ENCODE measurements at places on chromosomes 4 and X. TPM values are rescaled to one million over a fixed set of nuclear protein-coding genes. Genes with fewer than 3 reads are reported as not detected.

Gene FAM133A
- 0.36 TPM for total RNA-seq

Gene GLRB
- total RNA-seq, result 16.9 TPM

Gene INTS6L
- 9.9 TPM for total RNA-seq

Gene TMEM175
- 20.9 TPM for total RNA-seq

Gene RAB40AL
- total RNA-seq, result not detected

Gene GLUD2
- total RNA-seq, result 1.4 TPM

Gene RCHY1
- 49.0 TPM for total RNA-seq

Gene CLDN34
- total RNA-seq, result not detected

Gene MAGEA1
- total RNA-seq, result not detected

Gene HSFX3
- total RNA-seq, result not detected

Gene PRDM8
- 0.63 TPM for total RNA-seq

Gene FOXR2
- not detected for total RNA-seq

Gene ABCB7
- 26.4 TPM for total RNA-seq

Gene DGAT2L6
- not detected for total RNA-seq

Gene IL1RAPL2
- 0.31 TPM for total RNA-seq

Gene PLAC8
- total RNA-seq, result 2.8 TPM

Gene TENT5D
- not detected for total RNA-seq

Gene ADH6
- total RNA-seq, result not detected

Gene GLOD5
- not detected for total RNA-seq

Gene DDIT4L
- 1.5 TPM for total RNA-seq

Gene TECRL
- 828 TPM for total RNA-seq

Gene MAMLD1
- total RNA-seq, result 2.3 TPM

Gene PLXNB3
- total RNA-seq, result 10.9 TPM

Gene GAGE12H
- total RNA-seq, result not detected

Gene PRKG2
- total RNA-seq, result 8.6 TPM

- no peak for DNase-seq
Measured at GRCh38 chr4:17476853-17477252, 35.0 kb downstream of the QDPR start.

- no peak for DNase-seq
Measured at GRCh38 chr4:95021099-95021498, 263.3 kb downstream of the BMPR1B start.

DNA sequence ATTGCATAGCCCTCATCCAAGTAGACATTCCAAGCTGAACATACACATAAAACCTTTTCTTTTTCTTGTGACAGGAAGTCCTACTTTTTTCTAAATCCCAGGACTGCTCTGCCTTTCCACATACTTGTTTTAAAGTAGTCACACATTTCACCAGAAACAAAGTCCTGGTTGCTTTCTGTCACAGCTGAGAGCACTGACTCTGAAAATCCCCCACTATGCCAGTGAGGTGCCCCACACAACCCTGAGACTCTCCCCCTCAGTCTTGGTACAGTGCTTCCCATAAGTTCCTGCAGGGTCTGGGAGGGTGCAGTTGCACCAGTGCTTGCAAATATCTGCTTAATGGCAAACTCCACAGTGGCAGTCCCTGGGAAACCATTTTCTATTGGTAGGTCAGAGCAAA, 84.2 kb downstream of the DCHS2 start:
- DNase-seq, result no peak

- no peak for DNase-seq
Measured at GRCh38 chr4:134632056-134632455, 430.5 kb upstream of the PABPC4L start.

DNA sequence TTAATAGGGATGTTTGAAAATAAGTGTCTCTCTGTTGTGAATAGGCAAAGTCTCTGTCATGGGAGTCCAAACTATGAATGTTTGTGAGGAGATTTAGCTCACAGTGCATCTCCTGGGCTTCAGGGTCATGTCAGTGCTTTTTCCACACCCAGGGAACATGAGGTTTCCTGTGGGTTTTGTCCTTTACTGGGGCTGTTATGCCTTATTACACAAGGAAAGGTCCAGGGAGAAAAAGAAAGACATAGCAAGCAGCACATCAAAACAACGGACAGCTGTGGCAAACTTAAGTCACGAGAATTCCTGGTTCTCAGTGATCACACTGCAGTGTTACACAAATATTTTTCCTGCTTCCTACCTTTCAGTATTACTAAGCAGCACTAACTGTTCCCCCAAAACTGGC, 99.4 kb downstream of the MBNL3 start:
- DNase-seq, result no peak

GRCh38 chrX:40006106-40007017, 91.4 kb downstream of the BCOR start:
- DNase-seq, result peak; percentile 88

DNA sequence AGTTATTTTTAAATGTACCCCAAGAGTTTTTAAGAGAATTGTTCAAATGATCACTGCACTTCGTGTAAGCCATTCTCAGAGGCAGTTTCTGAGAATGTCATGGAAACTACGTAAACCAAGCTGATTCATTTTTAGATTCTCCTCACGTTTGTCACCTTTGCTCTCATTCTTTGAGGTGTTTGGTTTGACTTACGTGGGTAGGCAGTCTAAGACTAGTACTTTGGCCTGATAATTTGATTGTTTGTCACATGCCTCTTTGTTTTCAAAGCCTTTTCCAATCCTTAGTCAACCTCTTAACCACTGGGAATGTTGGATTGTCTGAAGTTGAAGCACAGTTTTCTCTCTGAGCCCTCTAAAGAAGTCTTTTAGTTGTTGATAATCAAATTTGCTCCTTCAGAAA, 10.5 kb downstream of the SEPTIN11 start:
- DNase-seq, result no peak

DNA sequence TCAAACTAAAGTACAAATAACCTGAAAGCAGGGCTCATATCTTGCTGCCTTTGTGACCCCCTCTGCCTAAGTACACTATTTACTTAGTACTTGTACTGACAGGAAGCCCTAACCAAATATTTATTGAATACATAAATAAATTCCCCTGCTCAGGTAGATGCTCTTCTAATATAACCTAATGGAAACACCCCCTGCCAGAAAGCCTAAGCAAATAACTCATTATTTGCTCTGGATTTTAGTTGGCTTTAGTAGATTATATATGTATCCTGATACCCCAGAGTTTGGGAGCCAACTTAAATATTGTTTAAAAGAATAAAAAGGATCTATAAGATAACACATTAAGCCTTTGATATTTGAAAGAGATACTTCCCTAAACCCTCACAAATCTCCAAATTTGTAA, 318.2 kb downstream of the PPP1R2C start:
- DNase-seq, result no peak

GRCh38 chr4:120672076-120672475, 250.4 kb downstream of the PRDM5 start:
- DNase-seq, result no peak

- DNase-seq, result no peak
Measured at GRCh38 chrX:115503099-115503498, 57.9 kb upstream of the PLS3 start.

DNA sequence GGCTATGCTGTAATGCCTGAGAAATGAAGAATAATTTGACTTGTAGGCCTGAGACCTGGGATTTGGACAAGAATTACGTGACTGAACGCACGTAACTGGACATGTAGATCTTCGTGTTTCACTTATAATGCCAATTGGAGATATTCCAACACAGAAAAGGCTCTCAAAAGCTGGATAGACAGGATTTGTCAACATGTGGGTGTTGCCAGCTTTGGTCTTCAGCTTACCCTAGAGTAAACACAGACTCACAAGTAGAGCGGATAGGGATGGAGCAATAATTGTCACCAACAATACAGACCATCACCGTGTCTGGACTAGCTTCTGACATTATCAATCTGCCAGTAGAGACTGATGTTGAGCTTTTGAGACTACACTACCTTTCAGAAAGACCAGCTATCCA, 1511.0 kb upstream of the ADGRL3 start:
- no peak for DNase-seq

- DNase-seq, result no peak
Measured at GRCh38 chrX:30304866-30305265, 4.3 kb downstream of the NR0B1 start.

- no peak for DNase-seq
Measured at GRCh38 chr4:77605210-77605902, at the start of gene CXCL13. CXCL13 (plus strand) TSS chr4:77605820; CDS start chr4:77605866, 46 bp downstream.

DNA sequence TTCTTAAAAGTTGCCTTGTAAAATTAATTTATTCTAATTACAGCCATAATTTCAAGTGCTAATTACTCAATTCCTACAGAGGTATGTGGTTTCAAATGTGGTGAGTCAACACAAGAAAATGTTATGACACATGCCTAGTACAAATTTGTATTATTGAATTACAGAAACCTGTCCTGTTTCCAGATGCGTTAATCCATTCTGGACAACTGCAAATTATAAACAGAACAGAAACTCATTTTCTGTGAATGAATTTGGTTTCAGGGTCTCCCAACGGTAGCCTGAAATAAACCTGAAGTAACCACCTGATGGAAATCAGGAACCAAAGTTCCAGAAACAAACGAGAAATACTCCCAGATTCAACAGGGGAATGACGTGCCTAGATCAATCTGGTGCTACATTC, 328.6 kb upstream of the F9 start:
- DNase-seq, result no peak

DNA sequence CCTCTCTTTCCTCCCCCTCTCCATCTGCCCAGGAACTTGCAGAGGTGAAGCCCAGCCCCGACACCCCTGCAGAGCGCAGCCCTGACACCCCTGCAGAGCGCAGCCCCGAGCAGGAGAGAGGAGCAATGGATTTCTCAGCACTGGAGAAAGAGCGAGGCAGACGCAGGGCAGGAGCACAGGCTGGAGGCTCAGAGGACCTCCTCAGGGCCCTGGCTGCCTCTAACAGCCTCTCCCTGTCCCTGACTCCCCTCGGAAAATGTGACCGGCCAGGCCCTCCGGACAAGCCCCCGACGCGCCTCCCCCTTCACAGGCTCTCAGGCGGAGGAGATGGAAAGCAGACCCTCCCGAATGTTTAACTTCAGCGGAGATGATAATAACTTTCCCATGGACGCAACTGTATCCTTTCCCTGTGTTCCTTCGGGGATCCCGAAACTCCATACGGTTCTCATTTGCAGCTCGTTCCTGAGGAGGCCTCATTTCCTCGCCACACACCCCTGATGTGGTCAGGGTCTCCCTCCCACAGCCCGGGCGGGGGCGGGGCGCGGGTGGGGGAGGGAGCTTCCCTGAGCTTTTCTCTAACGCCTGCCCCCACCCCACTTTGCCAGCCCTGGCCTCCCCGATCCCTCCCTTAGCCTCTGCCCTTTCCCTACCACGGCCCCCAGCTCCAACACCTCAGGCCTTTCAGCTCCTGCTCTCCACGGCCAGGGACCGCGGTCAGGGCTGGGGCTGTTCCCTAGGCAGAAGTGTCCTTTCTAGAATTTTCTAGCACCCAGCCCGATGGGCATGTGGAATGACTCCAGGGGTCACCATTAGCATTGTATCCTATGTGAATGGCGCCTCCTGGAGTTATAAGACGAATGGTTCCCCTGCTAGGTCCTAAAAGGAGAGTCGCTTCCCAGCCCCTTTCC, 201.1 kb upstream of the BCOR start:
- peak; percentile 38 for DNase-seq

GRCh38 chr4:150176547-150176946, 98.3 kb downstream of the DCLK2 start:
- DNase-seq, result peak; percentile 59

- DNase-seq, result no peak
Measured at GRCh38 chr4:121376556-121376955, 4.3 kb downstream of the QRFPR start.

DNA sequence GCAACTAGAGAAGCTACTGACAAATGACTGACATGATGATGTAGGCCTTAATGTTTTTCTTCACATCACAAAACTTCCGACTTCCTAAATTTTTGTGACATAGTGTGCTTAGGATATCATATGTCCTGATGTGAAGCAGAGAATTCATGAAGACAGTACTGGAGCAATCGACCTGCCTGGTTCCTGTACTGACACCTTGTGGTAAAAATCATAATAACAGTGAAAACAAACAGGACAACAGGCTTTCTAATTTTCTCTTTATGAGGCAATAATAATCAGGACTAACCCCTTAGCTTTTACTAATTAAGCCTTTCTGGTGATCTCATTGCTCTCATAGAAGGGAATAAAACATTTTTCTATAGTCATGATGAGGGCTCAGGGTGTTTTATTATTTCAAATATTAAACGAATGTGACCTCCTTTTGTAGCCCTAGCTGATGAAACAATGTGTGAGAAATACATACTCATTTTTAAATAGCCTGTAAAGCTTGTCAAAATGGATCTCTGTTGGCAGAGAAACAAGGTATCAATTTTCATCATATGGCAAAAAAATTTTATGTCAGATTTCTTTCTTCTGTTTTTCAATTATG, 158.4 kb downstream of the TENT5D start:
- DNase-seq, result no peak
